ENCODE measurements at places on chromosomes 4 and X.
A peak's percentile ranks its signal among the peaks of the same experiment; 100 is the strongest.

GRCh38 chrX:17497193-17497592 is 122.2 kb downstream of the NHS start:
- no peaks in the 10 kb centered on the region for H3K36me3 ChIP-seq
- H3K4me1 ChIP-seq: no peaks in the 10 kb centered on the region
- no peak overlapping the region for H3K27ac ChIP-seq
- no peak for DNase-seq
- no peaks in the 10 kb centered on the region for H3K27me3 ChIP-seq

- H3K4me3 ChIP-seq: peak within 1 kb of the TSS; percentile 90
- H3K27me3 ChIP-seq: no peaks in the 10 kb centered on the region
- peaks cover 15% of the 10 kb centered on the region for H3K36me3 ChIP-seq
- H3K4me1 ChIP-seq: peaks cover 38% of the 10 kb centered on the region
- H3K27ac ChIP-seq: peak within 1 kb of the TSS; percentile 84
Observed at GRCh38 chr4:56907489-56908205, at the start of gene REST. Gene REST (plus strand): TSS chr4:56907900. CDS start chr4:56910639, 2,739 bp downstream.

DNA sequence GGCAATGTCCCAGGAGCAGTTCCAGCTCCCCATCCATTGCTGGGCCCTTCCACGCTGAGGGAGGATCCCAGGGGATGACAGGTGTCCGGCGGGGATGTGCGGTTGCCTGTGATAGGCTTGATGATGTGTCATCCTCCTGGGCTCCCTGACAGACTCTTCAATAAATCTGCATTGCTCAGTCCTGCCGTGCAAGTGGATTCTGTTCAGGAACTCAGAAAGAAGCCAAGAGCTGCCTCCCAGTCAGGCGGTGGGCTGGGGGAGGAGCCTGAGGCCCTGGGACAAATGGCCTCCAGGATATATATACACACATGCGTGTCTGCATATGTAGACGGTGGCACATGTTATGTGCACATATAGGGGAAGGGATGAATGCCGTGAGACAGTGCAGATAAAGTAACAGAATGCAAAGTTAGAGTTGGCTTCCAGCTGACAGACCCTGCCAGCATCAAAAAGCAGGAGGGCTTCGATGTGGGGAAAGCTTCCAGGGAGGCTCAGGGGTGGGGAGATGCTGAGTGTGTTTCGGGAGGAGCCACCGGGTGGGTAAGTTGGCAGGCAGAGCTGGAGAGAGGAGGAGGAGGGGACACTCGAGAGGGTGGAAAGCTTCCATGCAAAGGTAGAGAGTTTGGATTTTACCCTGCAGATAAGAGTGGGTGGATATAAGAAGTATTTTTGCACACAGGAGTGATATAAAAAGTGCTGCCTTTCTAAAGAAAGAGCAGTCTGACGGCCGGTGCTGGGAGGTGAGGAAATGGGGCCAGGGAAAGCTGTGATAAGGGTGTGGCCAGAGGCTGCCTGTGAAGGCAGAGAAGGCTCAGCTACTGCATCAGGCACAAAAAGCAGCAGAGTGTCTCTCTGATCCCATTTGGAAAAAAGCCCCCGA is 28.5 kb upstream of the CRMP1 start:
- H3K36me3 ChIP-seq: no peaks in the 10 kb centered on the region
- peaks cover 10% of the 10 kb centered on the region for H3K27me3 ChIP-seq
- no peak overlapping the region for H3K4me3 ChIP-seq
- DNase-seq: no peak

DNA sequence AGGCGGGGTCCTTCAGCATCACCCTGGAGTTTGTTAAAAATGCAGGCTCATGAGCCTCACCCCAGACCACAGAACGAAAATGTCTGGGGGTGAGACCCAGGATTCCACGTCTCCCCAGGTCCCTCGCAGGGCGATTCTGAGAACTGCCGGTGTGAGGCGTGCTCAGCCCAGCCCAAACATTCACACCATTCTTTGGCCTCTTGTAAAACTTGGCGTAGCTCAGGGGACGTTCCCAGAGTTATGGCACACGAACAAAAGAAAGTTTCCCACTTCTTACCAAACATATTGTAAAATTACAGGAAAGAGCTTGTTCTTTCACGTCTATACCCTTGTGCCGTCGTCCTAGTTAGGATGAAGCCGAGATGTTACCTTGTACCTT is 12.9 kb downstream of the CD99 start:
- H3K4me3 ChIP-seq: peak overlapping the region; percentile 97
- no peak for DNase-seq
- peaks cover 84% of the 10 kb centered on the region for H3K4me1 ChIP-seq
- peak overlapping the region; percentile 90 for H3K27ac ChIP-seq
- peaks cover 57% of the 10 kb centered on the region for H3K36me3 ChIP-seq

DNA sequence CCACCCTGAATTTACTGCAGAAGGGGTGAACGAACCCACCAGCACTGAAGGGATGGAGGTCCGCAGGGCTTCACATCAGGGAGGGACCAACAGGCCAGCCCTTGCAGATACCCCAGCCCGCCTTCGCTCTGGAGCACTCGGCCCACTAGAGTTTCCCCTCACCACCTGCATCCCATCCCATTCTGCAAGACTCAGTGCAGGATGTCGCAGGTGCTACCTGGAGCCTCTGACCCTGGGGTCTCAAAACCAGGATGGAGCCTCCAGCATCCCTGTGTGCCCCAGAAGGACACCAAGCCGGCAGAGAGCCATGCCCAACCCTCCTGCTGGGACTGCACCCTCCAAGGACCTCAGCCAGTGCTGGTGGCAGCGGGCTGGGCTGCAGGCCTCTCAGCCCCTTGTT is 57.6 kb upstream of the ADRA2C start:
- peaks cover 46% of the 10 kb centered on the region for H3K27me3 ChIP-seq
- H3K4me1 ChIP-seq: no peaks in the 10 kb centered on the region
- H3K27ac ChIP-seq: no peak overlapping the region
- no peak overlapping the region for H3K4me3 ChIP-seq
- DNase-seq: no peak

DNA sequence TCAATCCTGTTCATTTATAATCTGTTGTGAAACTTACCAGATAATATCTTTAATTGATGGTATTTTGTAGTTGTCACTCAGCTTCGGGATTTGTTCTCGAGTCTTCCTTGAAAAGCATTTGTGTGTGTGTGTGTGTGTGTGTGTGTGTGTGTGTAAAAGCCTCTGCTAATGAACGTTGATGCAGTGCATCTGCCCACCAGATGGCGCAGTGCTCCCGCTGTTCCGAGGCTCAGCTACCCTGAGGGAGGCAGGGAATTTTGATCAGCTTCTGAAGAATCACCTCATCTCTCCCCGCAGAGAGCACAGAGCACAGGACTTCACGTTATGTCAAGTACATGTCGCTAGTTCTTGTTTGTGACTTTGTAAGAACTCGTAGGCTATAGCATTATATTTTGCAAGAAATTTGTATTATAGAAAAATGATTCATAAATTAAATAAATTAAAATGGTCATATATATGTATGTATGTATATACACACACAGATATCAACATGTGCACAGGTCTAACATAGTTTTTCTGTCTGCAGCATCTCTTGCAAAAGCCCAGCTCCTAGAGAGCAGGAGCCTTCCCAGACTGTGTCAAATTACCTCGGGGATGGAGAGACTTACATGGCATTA is 316.7 kb upstream of the IGFBP7 start:
- H3K27me3 ChIP-seq: no peaks in the 10 kb centered on the region
- H3K4me1 ChIP-seq: no peaks in the 10 kb centered on the region
- H3K36me3 ChIP-seq: no peaks in the 10 kb centered on the region
- H3K27ac ChIP-seq: no peak overlapping the region

- H3K4me3 ChIP-seq: no peak overlapping the region
- no peak overlapping the region for H3K27ac ChIP-seq
- no peaks in the 10 kb centered on the region for H3K36me3 ChIP-seq
- no peak for DNase-seq
- H3K27me3 ChIP-seq: no peaks in the 10 kb centered on the region
Observed at GRCh38 chr4:189823591-189823990, 117.1 kb upstream of the FRG1 start.

DNA sequence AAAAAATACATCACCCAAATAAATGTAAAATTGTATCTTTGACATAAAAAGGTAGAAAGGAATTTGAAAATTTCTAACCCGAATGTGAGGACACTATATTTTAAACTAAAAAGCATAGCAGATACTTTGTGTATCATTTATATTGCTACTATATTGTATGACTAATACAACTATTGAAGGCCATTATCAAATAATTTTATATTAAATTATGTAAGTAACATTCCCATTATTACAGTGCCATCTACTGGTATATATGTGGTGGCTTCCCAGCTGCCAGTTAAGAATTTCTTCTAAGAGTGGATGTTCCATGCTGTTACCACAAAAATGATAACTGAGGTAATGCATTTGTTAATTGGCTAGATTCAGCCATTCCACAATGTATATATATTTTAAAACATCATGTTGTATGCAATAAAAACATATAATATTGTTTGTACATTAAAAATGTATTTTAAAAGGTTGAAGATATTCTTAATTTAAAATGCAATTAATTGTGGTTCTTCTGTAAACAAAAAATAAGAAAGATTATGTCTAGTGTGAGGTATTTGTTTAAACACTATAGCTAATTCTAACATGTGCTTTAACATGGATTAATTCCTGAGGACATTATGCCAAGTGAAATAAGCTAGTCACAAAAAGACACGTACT is 65.3 kb downstream of the EGF start:
- H3K36me3 ChIP-seq: peaks cover 2% of the 10 kb centered on the region
- H3K27ac ChIP-seq: no peak overlapping the region
- no peaks in the 10 kb centered on the region for H3K4me1 ChIP-seq
- H3K27me3 ChIP-seq: peaks cover 63% of the 10 kb centered on the region
- no peak overlapping the region for H3K4me3 ChIP-seq

- H3K4me3 ChIP-seq: no peak overlapping the region
- DNase-seq: no peak
- peaks cover 2% of the 10 kb centered on the region for H3K36me3 ChIP-seq
Observed at GRCh38 chr4:138709859-138710258, 305.7 kb upstream of the NOCT start.

DNA sequence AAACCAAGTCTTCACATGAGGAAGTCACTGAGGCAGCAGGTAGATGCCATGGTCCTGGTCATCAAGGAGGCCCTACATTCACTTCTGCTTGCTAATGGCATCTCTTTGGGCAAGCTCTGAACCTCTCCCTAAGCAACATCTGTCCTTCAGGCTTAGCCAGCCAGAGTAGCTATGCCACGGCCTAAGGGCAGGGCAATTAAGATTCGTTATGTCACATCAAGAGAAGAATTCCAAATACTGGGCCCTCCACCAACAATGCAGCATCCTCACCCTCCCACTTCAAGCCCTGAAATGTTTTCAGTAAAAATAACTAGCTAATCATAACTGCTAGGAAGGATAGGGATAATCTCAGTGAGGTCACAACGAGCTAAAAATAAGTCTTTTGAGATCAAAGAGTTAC is 120.7 kb upstream of the HCCS start:
- no peak for DNase-seq
- no peaks in the 10 kb centered on the region for H3K36me3 ChIP-seq
- H3K27ac ChIP-seq: no peak overlapping the region
- H3K27me3 ChIP-seq: no peaks in the 10 kb centered on the region

DNA sequence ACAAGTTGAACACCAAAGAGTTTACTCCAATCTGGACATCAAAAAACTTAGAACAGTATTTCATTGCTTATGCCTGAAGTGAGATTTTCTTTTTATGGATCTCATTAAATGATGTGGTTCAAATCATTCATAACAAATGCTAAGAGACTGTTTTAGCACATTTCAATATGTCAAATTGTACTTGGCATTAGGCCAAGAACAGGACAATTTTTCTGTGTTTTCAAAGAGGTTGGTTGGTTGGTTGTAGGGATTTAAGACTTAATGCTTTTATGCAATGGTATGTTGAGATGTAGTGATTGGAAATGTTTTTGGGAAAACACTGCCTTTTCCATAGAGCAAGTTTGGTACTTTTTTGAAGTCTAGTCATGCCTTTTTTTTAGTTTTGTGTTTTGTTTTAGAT is 510.4 kb downstream of the ZNF674 start:
- H3K36me3 ChIP-seq: no peaks in the 10 kb centered on the region
- DNase-seq: no peak
- H3K27ac ChIP-seq: no peak overlapping the region
- no peaks in the 10 kb centered on the region for H3K4me1 ChIP-seq
- H3K4me3 ChIP-seq: no peak overlapping the region
